ENCODE measurements at places on chromosomes 7 and 10. TPM values are rescaled to one million over a fixed set of nuclear protein-coding genes. Genes with fewer than 3 reads are reported as not detected.

Gene CLRN3
- total RNA-seq: 0.39 TPM

GRCh38 chr10:74690393-74690792, 136.0 kb upstream of the KAT6B start:
- DNase-seq: no peak

- no peak for DNase-seq
These were observed 101.1 kb downstream of the RAPGEF5 start for GRCh38 chr7:22255834-22256233.

- DNase-seq: no peak
These were observed 704 bp upstream of the ANTXRL start for GRCh38 chr10:46285966-46286620.

DNA sequence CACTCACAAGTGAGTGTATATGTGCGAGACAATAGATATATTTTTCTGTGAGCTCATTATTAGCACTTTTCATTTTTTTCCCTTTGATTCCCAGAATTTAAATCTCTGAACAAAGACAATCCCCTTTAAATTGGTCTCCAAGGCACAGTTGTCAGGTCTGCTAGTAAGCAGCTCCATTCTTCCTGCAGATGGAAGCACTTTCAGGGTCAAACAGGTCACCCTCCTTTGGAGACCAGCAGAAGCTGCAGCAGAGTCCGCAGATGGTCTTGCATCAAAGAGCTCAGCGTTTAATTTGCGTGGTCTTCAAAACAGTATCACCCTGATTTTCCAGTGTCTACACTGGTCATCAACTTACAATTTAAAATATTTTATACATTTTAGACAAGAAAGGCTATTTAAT, 543.8 kb downstream of the ARL4A start:
- DNase-seq: no peak

GRCh38 chr10:13165177-13165576, 3.8 kb downstream of the MCM10 start:
- DNase-seq: no peak

DNA sequence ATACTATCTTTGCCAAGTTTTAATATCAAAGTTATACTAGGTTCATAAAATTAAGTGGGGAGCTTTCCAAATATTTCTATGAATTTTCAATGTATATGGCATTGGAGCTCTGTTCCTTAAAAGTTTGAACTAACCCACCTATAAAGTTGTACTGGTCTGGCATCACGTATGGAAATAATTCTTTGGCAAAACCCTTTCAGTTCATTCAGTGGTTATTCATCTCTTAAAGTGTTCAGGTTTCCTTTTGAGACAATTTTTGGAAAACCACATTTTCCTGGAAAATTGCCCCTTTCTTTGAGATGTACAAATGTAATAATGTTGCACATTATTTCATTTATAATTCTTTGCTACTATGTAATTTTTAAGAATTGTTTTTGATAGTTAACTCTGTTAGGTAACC, 62.5 kb upstream of the INPP5A start:
- no peak for DNase-seq
